BJ (cell line): ENCODE measurements at places on chromosomes 16 and 17. TPM values are rescaled to one million over a fixed set of nuclear protein-coding genes. Genes with fewer than 3 reads are reported as not detected.

Gene ST6GALNAC2
- polyA plus RNA-seq = 0.72 and 0.89 TPM in 2 replicates

DNA sequence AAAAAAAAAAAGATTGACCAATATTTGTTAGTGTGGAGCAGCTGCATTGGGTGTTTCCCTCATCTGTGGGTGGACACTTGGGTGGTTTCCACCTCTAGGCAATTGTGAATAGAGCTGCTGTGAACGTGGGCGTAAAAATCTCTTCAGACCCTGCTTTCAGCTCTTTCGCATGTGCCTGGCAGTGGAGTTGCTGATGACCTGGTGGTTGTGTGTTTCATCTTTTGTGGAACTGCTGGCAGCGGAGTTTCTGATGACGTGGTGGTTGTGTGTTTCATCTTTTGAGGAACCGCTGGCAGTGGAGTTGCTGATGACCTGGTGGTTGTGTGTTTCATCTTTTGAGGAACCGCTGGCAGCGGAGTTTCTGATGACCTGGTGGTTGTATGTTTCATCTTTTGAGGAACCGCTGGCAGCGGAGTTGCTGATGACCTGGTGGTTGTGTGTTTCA, 21.4 kb downstream of the ZC3H18 start:
- DNase-seq = no peak

- DNase-seq = peak; percentile 96
These were observed 38.4 kb downstream of the PTRH2 start for GRCh38 chr17:59668816-59669215.

DNA sequence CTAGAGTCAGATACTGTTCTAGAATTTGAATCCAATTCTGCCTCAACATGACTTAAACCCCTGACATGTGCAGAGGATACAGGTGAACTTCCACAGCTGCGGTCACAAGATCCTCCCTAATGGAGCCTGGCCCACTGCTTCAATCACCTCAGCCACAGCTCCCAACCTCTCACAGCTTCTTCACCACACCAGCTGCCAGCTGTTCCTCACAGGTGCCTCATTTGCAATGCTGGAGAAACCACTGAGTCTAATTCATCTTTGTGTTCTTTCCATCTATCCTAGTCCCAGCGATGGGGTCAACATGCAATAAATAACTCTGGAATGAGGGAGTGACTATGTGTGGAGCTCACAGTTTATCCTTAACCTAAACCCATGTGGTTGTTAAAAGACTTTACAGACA, 72.0 kb upstream of the MAF start:
- no peak for DNase-seq

- no peak for DNase-seq
These were observed 57.8 kb upstream of the LYRM9 start for GRCh38 chr17:27950995-27951394.

- peak; percentile 71 for DNase-seq
These were observed 184.8 kb upstream of the ZFHX3 start for GRCh38 chr16:73232555-73233328.

DNA sequence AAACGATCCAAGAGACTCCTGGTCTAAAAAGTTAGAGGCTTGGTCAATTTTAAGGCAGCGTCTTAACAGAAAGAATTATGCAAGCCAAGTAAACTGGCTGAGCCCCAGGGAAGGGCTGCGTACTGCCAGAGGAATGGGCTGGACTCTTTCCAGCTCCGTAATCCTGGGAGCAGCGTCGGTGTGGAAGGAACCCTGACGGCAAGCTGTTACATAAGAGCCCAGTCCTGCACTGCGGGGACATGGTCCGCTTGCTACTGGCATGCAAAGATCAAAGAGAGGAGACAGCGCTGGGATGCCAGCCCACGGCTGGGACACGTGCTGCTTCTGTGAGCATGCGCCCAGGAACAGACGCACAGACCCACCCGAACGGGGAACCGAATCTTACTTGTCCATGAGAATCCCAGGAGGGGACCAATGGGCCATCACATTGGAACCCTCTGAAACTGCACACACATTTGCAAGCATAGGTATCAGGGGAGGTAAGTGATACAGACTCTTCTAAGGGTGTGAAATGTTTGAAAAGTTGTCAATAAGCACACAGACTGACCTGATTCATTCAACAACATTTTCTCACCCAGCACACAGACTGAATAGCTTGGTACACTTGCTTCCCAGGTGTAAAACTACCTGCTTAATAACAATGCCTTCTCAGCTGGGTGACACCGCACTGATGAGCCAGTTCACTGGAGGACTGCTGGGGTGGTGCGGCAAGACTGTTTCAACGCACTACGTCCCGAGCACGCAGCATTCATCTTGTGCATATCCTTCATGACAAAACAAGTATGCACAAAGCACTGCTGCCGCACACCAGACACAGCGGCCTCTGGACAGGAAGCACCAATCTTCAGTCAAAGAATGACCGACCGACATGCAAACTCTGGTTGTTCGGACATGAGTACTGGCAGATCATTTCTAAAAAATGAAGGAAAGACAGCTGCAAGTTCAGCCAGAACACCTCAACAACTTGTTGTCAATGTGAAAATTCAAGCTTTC, 94.9 kb downstream of the ANKRD11 start:
- peak; percentile 93 for DNase-seq

Gene SCN4A
- polyA plus RNA-seq = 0.06 TPM in 1 of 2 replicates, not detected in the other

Gene SOST
- not detected in 2 replicates for polyA plus RNA-seq

Gene SPHK1
- polyA plus RNA-seq = 21.4 and 57.8 TPM in 2 replicates
